Cortex of kidney (tissue), 1 donor: ENCODE measurements at places on chromosomes 5 and 9.

DNA sequence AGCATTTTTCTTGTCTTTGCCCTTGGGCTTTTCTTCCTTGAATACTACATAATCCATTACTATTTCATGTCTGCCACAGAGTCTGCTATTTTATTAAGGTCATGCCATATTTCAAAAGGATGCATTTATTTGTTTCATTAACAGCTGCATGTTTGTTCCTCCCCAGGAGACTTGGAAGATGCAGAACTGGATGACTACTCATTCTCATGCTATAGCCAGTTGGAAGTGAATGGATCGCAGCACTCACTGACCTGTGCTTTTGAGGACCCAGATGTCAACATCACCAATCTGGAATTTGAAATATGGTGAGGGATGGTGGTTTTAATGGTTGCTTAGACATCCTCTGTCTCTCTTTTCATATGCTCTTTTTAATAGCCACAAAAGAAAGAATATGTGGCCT is 4.0 kb downstream of the IL7R start:
- no peak for DNase-seq

DNA sequence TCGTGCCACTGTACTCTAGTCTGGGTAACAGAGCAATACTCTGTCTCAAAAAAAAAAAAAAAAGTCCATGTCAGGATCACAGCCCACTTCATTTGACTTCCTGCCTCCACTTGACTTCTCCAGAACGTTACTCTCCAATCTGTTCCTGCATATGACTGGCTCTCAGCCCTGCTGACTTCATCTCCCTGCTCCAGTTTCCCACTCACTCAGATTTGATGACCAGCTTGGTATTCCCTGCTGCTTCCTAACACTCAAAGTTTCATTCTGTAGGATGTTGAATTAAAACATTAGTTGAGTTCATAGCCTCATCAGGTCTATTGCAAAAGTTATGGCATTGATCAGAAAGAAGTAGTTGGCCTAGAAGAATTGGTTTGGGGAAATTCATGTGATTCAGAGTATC is 52.3 kb downstream of the UGCG start:
- DNase-seq: no peak

- no peak for DNase-seq
Measured at GRCh38 chr9:137389428-137389746, 33.6 kb downstream of the EXD3 start.

- no peak for DNase-seq
Measured at GRCh38 chr5:16391858-16392649, 73.5 kb downstream of the ZNF622 start.

DNA sequence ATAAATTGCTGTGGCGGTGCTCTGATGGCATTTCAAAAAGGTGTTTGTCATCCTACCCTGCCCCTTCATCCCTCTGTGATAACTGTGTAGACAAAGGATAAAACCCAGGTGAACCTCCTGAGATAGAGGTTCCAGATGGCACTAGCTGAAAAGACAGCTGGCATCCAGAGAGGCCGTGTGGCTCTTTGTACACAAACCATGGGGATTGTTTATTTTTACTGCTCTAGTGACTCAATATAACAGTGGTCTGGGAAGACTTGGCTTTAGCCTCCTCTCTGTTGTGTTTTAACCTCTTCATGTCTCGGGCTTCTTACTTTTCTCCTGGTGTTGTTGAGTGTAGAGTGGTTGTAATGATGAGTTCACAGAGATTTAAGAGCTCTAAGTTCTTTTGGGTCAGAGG is 48.8 kb downstream of the SH3GL2 start:
- no peak for DNase-seq

- DNase-seq: no peak
Measured at GRCh38 chr5:133319905-133320520, 268.2 kb downstream of the HSPA4 start.

- DNase-seq: no peak
Measured at GRCh38 chr5:143037071-143037470, 266.9 kb downstream of the ARHGAP26 start.

DNA sequence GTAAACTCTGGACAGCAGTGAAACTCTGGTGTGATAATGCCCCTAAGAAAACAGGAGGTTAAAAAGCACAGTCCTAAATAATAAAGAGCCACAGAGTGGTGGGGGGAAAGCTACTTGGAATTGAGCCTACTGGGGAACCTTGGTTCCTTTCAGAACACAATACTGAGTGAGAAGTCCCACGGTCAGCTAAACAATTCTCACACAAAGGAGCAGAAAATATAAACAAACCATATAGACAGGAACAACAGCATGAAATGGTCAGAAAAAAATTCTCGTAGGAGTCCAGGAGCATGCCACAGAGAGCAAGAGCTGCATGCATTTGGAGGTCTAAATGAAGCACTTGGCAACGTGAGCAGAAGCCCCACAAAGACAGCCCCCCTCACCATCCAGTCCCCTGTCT is 56.0 kb downstream of the TEK start:
- no peak for DNase-seq

DNA sequence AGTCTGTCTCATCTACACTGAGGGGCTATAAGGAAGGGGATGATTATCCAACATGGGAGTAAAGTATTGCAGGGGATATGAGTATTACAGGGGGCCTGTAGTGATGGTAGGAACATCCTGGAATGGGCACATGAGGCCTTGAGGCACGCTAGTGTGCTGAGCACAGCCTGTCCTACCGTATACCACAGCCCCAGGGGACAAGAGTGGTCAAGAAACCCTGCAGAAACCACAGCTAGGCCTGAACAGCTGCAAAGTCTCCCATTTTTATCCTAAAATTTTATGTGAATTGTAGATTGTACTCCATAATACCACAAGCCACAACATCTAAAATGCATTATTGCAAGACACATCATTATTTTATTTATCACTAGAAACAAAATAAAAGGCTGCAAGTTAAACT is 136.3 kb upstream of the ASTN2 start:
- DNase-seq: no peak
